ENCODE measurements at places on chromosomes 11 and 22. TPM values are rescaled to one million over a fixed set of nuclear protein-coding genes. Genes with fewer than 3 reads are reported as not detected.

Gene RDX
- 86.4 TPM for total RNA-seq

Gene LRRC74B
- total RNA-seq: not detected

Gene CHADL
- total RNA-seq: 1.8 TPM

Gene DYNC2H1
- total RNA-seq: 71.3 TPM

Gene OR5A1
- not detected for total RNA-seq

Gene RFPL1
- not detected for total RNA-seq

Gene CDKN1C
- 37.0 TPM for total RNA-seq

Gene ZDHHC5
- total RNA-seq: 34.3 TPM

Gene FGF19
- not detected for total RNA-seq

Gene RAB38
- 1.4 TPM for total RNA-seq

Gene TMEM45B
- total RNA-seq: not detected

Gene SYT13
- not detected for total RNA-seq

Gene GRAMD1B
- total RNA-seq: 0.71 TPM

Gene NOX4
- under 0.01 TPM for total RNA-seq

Gene ENDOD1
- total RNA-seq: 23.9 TPM

Gene MRGPRX4
- not detected for total RNA-seq
